Effector CD4-positive, alpha-beta T cell (primary cell): ENCODE measurements at places on chromosomes 5 and 9.

- DNase-seq, result no peak
These were observed 38.5 kb downstream of the APBA1 start for GRCh38 chr9:69633716-69634115.

DNA sequence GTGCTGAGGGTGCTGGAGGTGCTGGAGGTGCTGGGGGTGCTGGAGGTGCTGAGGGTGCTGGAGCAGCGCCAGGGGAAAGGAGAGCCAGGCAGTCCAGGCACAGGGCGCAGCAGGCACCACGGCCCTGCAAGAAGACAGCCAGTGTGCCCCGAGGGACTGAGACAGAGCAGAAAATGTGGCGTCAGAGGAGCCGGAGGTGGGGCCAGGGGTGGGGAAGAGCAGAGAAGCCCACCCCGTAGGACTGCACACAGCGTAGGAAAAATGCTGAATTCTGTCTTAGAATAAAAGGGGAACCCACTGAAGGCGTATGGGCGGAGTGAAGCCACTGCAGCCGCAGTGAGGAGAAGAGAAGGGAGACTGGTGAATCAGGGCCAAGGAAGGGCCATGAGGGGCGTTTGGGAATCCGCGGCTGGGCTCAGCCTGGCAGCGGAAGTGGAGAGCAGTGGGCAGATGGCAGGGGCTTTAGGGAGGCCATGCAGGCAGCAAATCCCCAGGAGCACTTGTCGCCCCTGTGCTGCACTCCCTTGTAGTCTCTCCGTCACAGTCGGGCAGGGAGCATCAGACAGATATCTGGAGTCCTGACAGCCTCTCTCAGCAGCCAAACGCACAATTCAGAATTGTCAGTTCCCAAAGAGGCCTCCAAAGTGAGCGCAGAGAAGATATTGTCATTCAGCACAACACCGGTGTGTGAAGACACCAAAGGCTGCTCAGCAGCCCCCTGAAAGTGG lies 35.9 kb upstream of the LECT2 start:
- DNase-seq, result no peak

GRCh38 chr5:39370555-39371366 lies 6.5 kb upstream of the C9 start:
- DNase-seq, result no peak

GRCh38 chr5:91419571-91420537 lies 36.7 kb upstream of the ARRDC3 start:
- DNase-seq, result peak; percentile 65

DNA sequence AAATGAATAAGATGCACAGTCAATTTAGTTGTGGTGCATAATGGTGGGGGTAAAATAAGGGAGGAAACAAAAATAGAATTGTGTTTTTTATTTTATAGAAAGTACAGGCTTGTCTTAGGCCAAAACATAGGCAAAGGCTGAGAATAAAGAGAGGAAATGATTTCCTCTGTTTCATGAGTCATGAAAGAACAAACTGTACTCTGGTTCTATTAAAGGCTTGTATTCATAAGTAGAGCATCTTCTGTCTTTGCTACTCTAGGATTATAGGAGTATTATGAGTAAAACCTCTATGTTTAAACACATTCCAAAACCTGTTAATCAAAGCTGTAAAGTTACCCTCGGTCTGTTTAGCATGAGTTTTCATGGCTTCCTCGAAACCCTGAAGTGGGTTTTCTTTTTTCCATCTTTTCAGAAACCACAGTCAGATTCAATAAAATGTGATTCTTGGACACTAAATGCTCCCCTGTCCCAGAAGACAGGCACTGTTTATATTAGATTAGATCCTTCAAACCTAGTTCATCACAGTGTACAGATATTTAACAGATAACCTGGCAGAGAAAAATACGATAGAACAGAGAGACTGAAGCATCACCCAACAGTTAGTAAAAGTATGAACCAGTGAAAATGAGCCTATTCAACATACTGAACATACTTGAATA lies 473.9 kb upstream of the CYLC2 start:
- DNase-seq, result no peak

DNA sequence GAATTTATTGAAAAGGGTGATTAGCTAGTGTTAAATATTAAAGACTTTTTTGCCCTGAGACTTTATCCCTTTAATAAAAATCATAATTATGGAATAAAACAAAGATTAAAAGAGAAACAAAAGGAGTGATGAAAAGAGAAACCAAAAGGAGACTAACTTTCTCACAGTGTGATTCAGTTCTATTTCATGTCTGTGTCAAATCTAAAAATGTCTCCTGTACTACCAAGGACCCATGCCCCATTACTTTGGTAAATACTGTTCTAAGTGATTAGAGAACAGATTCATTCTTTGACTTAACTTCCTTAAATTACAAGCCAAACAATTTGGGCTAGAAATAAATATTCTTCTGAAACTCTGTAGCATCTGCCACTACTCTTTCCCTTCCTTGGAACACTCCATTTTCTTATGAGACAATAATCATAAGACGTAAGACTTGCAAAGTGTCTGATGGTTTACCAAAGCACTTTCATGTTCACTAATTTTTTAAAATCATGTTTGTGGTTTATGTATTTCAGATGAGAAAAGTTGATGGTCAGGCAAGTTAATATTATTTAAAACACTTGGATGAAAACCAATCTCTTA lies 319.0 kb downstream of the EBF1 start:
- no peak for DNase-seq

- no peak for DNase-seq
These were observed 303.0 kb upstream of the PDE4D start for GRCh38 chr5:60196385-60197113.

- DNase-seq, result no peak
These were observed 34.1 kb upstream of the PCA3 start for GRCh38 chr9:76729980-76730737.

- peak; percentile 21 for DNase-seq
These were observed 13.4 kb upstream of the XPA start for GRCh38 chr9:97710356-97711222.

- no peak for DNase-seq
These were observed 481.8 kb upstream of the ARRDC3 start for GRCh38 chr5:91864962-91865361.

DNA sequence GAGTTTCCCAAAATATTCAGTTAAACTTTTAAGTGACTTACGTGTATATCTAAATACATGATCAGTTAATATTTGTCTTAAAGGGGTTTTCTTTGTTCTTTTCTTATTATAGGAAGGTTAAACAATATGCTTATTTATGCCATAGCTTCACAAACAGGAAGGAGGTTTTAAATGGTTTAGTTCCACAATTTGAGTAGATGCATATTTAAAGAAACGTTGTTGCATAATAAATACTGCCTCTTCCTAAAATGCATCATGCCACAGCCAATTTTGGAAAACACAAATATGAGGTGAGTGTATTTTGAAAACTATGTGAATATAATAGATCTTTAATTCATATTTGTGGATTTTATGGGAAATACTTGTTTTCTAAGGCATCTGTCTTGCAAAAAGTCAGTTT lies 2.5 kb upstream of the ADRB2 start:
- DNase-seq, result no peak

DNA sequence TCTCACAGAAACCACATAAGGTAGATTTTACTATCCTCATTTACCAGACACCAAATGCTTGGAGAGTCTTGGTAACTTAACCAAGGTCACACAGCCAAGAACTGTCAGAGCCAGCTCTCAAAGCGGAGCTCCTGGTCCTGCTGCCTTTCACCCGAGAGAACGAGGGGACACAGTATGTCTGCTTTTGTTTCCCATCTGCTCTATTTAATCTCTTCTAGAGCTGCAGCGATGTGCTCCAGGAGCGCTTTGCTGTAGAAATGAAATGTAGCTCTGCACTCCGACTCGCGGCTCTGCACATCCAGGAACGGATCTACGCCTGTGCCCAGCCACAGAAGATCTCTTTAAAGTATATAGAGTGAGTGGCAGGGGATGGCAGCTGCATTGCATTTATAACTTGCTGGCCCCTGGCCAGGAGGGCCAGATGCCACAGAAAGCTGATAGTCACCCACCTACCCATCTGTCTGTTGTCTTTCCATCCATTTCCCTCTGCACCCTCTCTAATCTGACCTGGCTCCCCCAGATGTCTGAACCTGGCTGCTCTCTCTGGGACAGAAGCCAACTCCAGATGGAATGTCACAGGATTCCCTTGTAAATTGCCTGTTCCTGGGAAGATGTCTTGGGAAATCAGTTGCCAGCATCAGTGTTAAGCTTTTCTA lies 21.4 kb upstream of the TRMT10B start:
- DNase-seq, result no peak
